ENCODE measurements at places on chromosomes 12 and 14. TPM values are rescaled to one million over a fixed set of nuclear protein-coding genes. Genes with fewer than 3 reads are reported as not detected.

MAPK1IP1L gene
- 122 TPM for total RNA-seq

PROX2 gene
- total RNA-seq: 0.87 TPM

POMT2 gene
- 18.1 TPM for total RNA-seq

RTN1 gene
- not detected for total RNA-seq

ZNF891 gene
- total RNA-seq: 1.4 TPM

DNA sequence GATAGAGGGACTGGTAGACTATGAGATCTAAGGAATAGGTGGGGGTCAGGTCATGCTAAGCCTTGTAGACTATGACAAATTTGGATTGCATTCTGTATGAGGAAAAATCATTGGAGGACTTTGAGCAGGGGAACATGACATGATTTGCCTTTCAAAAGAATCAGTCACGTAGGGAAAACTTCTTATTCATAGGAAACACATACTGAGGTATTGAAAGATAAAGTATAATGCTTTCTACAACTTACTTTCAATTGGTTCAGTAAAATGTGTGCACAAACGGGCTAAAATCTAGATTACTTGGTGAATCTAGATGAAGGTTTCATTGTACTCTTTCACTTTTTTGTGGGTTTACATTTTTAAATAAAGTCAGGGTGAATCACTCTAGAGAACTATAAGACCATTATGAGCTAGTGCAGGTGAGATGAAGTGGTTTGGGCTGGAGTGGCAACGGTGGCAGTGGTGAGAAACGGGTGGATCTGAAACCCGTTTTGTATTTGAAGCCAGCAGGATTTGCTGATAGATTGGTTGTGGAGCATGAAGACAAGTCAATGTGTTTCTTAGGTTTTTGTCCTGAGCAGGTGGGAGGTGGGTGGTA lies 6.7 kb downstream of the BBS10 start:
- no peak overlapping the region for H3K4me3 ChIP-seq
- DNase-seq: no peak
- H3K36me3 ChIP-seq: peaks cover 3% of the 10 kb centered on the region
- peaks cover 5% of the 10 kb centered on the region for H3K4me1 ChIP-seq

- H3K27me3 ChIP-seq: peaks cover 19% of the 10 kb centered on the region
These were observed 367.3 kb downstream of the DUSP6 start for GRCh38 chr12:88985011-88985410.

GRCh38 chr14:101002738-101003137 lies 99.2 kb upstream of the RTL1 start:
- no peak overlapping the region for H3K27ac ChIP-seq
- H3K27me3 ChIP-seq: peaks cover 28% of the 10 kb centered on the region
- H3K4me1 ChIP-seq: no peaks in the 10 kb centered on the region
- H3K36me3 ChIP-seq: no peaks in the 10 kb centered on the region
- DNase-seq: no peak
- H3K4me3 ChIP-seq: no peak overlapping the region

DNA sequence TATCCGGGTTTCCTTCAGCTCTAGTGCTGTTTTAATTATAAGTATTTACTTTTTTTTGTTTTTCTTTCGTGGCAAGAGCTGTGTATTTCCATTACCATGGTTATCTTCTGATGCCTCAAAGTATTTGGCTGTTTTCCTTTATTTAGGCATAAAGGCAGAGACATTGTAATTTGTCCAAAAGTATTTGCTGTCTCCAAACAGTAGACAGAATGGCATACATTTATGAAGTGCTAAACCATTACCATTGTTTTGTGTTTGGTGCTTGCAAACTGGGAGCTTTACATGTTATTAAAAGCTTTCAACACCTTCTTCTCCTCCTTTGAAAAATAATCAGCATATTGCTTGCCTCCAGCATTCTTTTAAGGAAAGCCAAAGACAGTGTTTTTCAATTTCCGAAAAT lies 46.3 kb downstream of the FLRT2 start:
- no peak overlapping the region for H3K4me3 ChIP-seq
- H3K4me1 ChIP-seq: no peaks in the 10 kb centered on the region
- H3K27me3 ChIP-seq: no peaks in the 10 kb centered on the region
- no peak for DNase-seq

DNA sequence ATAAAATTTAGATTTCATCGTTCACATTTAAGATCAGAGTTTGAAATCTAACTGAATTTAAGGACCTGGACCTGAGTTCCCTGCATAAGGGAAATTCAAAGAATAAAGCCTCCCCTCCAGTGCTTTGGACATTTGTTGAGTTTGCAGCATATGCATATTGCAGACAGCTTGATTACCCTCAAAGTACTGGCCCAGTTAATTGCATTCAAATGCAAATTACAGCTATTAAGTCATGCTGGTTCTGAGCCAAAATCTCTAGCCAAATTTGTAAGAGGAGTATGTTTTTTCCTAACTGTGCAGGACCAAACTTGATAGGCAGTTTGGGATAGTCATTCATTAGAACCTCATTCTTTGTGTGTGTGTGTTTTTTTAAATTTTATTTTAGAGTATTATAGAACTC lies 9.1 kb upstream of the KIF21A start:
- no peaks in the 10 kb centered on the region for H3K4me1 ChIP-seq
- no peak overlapping the region for H3K4me3 ChIP-seq
- no peaks in the 10 kb centered on the region for H3K36me3 ChIP-seq
- DNase-seq: no peak
- no peaks in the 10 kb centered on the region for H3K27me3 ChIP-seq
